ENCODE measurements at places on chromosomes 12 and 14. TPM values are rescaled to one million over a fixed set of nuclear protein-coding genes. Genes with fewer than 3 reads are reported as not detected.

KLRK1 gene
- 0.48 TPM for polyA plus RNA-seq

NOS1 gene
- polyA plus RNA-seq = 0.77 TPM

CLEC9A gene
- 0.12 TPM for polyA plus RNA-seq

PIGH gene
- 14.6 TPM for polyA plus RNA-seq

FAM161B gene
- 11.1 TPM for polyA plus RNA-seq

CLEC2D gene
- 8.1 TPM for polyA plus RNA-seq

ADAM21 gene
- 0.40 TPM for polyA plus RNA-seq
